ENCODE measurements at places on chromosomes 4 and X.

- no peak for DNase-seq
Measured at GRCh38 chr4:73608689-73609594, 11.3 kb downstream of the RASSF6 start.

DNA sequence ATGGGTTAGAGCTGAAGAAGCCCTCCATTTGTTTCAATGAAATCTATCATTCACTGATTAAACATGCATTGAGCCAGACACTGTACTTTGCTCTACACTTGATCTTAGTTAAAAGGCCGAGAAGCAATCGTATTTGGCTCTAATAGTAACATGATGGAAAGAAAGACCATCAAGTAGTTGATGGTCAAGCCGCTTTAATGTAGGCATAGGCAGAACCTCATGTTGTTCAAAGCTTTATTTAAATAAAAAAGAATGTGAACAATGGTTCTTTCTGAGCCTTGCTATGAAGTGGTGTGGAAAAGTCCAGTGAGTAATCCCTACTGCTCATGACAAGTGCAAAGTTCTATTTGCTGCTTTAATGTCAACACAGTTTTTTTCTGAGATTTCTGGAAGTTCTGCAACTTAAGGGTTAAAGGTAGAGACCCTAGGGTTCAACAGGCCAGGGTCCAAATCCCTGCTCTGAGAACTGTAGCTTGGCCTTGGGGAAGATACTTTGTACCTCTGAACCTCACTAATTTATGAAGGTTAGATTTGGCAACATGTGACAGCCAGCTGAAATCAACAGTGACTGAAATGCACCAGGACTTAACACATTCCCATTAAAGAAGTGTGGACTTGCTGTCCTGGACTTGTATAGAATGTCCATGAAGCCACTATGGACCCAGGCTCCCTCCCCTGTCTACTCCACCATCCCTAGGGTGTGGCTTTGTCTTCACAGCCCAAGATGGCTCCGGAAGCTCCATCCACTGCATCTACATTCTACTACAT lies 17.9 kb upstream of the LAP3 start:
- DNase-seq = no peak

GRCh38 chr4:11693693-11694092 lies 265.0 kb upstream of the HS3ST1 start:
- DNase-seq = no peak

DNA sequence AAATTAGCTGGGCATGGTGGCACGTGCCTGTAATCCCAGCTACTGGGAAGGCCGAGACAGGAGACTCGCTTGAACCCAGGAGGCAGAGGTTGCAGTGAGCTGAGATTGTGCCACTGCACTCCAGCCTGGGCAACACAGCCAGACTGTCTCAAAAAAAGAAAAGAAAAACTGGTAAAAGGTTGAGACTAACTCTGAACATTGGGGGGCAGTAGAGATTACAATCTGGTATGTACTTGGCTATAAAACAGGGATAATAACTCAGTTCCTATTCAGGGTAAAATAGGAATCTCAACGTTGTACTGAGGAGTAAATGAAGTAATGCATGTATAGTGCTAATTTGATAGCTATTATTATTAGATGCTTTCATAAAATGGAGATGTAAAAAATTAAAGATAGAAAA lies 12.5 kb upstream of the KLF8 start:
- DNase-seq = no peak

DNA sequence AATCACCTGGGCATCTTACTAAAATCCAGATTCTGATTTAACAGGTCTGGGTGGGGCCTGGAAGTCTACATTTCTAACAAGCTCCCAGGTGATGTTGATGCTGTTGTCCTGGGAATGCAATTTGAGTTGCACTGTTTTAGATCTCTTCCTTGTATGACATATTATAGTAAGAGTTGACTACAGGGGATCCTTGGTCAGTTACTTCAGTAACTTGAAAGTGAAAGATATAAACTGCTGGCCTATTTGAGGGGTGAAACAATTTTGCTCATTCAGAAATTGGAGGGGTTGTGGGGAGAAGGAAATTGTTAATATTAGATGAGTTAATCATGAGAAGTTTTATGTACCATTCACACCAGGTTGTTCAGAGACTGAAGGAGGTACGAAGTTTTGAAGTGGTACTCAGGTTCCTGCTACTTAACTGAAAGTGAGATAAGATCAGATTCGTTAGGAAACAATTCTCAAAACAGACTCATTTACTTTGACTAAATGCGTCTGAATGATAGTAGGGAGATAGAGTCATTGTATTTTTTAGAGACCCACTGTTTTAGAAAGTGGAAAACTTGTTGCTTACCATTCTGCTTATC lies 12.5 kb downstream of the SH2D1A start:
- no peak for DNase-seq

- no peak for DNase-seq
Measured at GRCh38 chr4:98230961-98231360, 30.2 kb upstream of the RAP1GDS1 start.

DNA sequence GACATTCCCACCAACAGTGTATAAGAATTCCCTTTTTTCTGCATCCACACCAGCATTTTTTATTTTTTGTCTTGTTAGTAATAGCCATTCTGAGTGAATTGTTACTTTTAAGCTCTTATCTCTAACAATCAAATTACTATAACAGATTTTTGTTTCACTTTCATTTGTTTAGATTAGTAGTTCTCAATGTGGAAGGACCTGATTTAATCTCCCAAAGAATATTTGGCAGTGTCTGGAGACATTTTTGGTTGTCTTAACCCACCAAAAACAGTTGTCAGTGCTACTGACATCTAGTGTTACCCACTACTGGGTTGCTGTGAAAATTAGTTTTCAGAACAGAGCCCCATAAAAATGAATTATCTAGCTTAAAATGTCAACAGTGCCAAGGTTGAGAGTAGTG lies 37.9 kb downstream of the RUFY3 start:
- no peak for DNase-seq

- no peak for DNase-seq
Measured at GRCh38 chr4:108320061-108320460, 151.3 kb upstream of the LEF1 start.
